Activated CD4-positive, CD25-positive, alpha-beta regulatory T cell treated with anti-CD3 and anti-CD28 coated beads, Interleukin-2, amount 50 U/mL, for 72 hours (primary cell): ENCODE measurements at places on chromosomes 7 and 10.
A peak's percentile ranks its signal among the peaks of the same experiment; 100 is the strongest.

DNA sequence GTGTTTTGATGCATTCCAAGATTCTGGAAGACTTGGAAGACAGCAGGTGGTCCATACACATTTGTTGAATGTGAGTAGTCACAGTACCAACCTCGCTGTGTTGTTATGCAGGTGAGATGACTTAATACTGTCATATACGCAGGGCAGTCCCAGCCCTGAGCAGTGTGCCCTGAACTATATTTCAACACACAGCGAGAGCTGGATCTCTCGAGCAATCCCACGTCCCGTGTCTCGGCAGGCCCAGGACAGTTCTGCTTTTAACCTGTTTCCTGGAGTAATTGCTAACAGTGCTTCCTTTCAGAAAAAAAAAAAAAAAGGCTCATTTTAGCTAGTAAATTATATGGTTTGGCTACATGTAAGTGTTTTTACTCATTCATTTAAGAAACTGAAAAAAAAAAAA lies 179.7 kb downstream of the PRKCQ start:
- no peak for DNase-seq

GRCh38 chr10:128973221-128973620 lies 493.8 kb upstream of the MGMT start:
- DNase-seq = no peak

DNA sequence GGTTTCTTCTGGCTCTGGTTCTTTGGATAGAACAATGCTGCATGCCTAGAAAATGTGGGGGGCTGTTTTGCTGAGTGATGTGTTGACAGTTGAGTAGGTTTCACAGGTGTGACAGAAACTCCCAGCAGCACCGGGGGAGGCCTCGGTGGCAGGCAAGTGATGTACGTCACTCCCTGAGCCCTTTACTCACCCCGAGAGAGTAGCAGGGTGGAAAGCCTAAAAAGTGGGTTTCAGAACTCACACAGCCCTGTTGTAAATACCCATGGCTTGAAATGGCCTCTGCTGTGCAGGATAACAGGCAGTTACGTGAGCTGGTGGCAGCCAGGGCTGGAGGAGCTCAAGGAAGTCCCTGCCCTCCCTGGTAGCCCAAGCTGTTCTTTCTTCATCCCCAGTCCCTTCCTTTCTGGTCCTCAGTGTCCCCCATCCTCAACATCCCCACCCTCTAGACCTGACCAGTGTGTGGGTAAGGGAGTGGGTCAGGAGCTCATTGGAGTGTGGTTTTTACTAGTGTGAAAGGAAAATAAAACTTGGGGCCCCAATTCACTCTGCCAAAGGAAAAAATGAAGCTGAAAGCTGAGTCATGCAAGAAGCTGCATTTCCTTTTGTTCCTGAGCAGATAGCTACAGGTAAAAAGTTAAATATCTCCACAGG lies 258.1 kb downstream of the STK31 start:
- DNase-seq = no peak

DNA sequence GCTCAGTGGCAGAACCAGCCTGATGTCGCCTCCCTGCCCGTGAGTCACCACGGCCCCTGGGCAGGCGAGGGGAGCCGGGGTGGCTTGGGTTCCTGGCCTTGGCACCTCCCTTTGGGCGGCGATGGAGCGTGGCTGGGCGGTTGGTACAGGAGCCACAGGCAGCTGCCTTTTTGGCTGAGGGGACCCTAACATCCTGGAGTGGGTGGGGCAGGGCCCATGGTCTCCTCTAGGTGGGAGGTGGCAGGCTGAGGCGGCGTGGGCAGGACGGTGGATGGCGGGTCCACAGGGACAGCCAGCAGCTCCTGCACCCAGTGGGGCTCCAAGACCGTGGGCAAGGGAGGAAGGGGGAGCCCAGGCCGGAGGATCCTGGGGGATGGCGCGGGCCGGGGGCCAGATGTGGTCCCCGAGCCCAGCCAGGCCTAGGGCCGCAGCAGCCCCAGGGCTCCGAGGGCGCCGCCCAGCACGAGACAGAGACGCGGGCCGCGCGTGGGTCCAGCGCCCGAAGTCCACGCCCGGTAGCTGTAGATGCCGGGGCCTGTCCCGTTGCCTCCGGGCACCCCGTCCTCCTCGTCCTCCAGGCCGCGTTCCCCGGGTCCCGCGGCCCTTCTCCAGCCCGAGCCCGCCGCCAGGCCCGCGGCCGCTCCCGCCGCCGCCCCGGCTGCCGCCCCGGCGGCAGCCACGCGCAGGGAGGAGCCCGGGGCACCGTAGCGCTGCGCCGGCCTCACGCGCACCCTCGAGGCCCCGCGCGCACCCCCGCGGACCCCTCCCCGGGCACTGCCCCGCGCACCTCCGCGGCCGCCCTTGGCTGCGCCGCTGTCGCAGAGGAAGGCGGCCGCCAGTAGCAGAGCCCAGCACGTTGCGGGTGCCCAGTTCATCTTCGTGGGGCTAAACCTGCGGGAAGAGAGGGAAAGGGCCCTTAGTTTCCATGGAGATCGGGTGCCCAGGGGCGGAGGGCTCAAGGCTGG lies 1.3 kb downstream of the SPRN start:
- no peak for DNase-seq

GRCh38 chr10:131556061-131556896 lies 244.8 kb upstream of the TCERG1L start:
- DNase-seq = no peak

- no peak for DNase-seq
Measured at GRCh38 chr7:99944497-99945070, 15.2 kb upstream of the GJC3 start.

GRCh38 chr10:82402906-82403401 lies 528.0 kb downstream of the NRG3 start:
- DNase-seq = no peak

DNA sequence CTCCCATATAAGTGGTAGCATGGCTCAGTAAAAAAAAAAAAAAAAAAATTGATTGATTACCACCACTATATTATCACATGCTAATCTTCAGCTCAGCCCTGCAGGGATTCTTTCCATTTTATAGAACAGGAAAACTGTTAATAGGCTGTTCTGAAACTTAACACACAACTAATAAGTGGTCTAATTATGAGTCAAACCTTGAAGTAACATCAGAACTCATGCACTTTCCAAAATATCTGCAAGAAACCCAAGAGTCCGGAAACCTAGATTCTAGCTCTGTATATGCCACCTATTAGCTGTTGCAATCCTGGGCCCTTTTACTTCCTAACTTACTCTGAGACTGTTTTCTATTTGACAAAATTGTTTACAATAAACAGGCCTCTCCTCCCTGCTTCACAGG lies 23.9 kb downstream of the SEM1 start:
- DNase-seq = no peak

DNA sequence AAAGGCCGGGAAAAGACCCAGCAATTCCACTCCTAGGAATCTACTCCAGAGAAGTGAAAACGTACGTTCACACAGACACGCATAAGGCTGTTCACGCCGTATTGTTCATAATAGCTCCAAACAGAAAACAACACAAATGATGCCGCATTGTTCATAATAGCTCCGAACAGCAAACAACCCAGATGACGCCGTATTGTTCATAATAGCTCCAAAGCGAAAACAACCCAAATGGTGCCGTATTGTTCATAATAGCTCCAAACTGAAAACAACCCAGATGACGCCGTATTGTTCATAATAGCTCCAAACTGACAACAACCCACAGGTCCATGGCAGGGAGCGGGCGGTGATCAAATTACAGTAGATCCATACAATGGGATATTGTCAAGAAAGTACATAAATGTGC lies 85.2 kb upstream of the DNAAF5 start:
- DNase-seq = no peak

DNA sequence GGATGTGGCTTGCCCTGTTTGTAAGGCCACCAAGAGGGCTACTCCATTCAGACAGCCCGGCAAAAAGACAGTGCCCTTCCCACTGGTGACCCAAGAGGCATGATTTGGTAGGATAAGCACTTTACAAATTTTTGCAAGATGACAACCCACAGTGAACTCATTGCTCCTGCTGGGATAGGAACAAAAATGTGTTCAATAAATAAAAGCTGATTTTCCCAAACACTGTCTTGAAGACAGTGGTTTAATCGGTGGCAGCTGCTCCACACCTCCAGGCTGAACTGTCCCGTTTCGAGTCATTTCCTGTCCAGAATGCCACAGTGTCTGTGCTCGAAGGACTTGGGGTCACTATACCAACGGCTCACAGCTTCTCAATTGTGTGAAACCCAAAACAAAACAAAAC lies 45.1 kb upstream of the NPTX2 start:
- no peak for DNase-seq

DNA sequence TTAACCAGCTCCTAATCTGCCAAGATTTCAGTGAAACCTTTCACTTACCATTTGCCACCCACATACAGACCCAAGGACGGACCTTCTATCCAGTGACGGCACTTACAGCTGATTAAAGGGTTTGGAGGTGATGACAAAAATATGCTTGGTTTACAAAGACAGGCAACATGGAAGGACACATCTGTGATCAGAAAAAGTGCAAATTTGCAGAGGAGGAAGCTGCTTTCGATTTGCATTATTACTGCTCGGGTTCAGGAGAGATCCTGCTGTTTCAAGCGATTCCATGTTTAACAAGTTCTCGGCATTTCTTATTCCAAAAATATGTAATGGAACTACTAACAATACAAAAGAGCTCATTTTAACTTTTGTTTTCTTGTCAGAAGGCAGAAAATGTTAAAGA lies 109.0 kb downstream of the JAZF1 start:
- no peak for DNase-seq

- DNase-seq = no peak
Measured at GRCh38 chr10:10499839-10500238, 517.8 kb upstream of the CELF2 start.

GRCh38 chr7:141147482-141147881 lies 73.6 kb downstream of the TMEM178B start:
- DNase-seq = no peak

- no peak for DNase-seq
Measured at GRCh38 chr7:2237109-2237602, 4.4 kb upstream of the MAD1L1 start.

DNA sequence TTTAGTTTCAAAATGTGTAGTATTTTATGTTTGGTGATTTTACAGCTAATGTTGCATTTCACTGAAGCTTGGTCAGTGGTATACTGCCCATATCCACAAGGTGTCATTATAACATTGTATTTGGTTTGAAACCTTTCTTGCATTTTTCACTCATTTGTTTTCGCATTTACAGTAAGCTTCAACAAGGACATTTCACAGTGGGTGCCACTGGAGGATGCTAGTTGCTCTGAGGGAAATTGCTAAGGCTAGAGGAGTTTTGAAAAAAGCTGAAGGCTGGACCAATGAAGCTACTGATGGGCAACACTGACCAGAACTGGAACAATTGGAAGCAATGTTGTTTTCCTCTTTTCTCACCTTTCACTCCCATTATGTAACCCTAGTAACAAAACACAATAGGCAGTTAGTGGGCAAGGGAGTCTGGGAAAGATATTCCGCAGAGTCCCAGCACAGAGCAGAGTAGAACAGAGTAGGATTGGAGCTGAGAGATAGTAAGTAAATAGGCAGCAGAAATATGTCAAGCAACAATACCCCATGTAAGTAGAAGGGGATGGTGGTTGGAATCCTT lies 23.6 kb upstream of the SRI start:
- DNase-seq = no peak

- DNase-seq = no peak
Measured at GRCh38 chr10:58773944-58774343, 261.3 kb downstream of the BICC1 start.

DNA sequence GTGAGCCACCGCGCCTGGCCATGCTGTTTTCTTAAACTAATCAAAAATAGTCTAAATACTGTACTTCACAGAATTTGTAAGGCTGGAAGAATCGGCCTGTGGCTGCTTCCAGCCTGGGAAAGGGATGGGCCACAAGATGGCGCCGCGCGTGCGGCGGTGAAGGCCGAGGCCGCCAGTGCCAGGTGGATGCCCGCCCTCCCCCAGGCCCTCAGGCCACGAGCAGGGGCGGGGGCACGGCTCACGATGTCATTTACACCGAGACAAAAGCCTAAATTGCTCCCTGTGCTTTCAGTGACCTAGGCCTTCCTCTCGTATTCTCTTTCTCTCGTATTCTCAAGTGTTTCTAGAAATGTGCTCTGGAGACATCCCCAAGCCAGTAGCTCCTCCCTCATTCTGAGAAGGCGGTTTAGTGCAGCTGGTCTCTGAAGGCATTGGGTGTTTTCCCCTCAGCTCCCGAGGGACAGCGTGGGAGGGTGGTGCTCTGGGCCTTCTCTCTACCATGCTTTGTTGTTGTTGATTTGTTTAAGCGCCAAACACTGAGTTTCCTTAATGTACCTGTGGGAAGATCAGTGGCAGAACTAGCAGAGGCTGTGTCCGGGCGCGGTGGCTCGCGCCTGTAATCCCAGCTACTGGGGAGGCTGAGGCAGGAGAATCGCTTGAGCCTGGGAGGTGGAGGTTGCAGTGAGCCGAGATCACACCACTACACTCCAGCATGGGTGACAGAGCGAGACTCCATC lies 68.4 kb downstream of the CDC123 start:
- peak; percentile 77 for DNase-seq

DNA sequence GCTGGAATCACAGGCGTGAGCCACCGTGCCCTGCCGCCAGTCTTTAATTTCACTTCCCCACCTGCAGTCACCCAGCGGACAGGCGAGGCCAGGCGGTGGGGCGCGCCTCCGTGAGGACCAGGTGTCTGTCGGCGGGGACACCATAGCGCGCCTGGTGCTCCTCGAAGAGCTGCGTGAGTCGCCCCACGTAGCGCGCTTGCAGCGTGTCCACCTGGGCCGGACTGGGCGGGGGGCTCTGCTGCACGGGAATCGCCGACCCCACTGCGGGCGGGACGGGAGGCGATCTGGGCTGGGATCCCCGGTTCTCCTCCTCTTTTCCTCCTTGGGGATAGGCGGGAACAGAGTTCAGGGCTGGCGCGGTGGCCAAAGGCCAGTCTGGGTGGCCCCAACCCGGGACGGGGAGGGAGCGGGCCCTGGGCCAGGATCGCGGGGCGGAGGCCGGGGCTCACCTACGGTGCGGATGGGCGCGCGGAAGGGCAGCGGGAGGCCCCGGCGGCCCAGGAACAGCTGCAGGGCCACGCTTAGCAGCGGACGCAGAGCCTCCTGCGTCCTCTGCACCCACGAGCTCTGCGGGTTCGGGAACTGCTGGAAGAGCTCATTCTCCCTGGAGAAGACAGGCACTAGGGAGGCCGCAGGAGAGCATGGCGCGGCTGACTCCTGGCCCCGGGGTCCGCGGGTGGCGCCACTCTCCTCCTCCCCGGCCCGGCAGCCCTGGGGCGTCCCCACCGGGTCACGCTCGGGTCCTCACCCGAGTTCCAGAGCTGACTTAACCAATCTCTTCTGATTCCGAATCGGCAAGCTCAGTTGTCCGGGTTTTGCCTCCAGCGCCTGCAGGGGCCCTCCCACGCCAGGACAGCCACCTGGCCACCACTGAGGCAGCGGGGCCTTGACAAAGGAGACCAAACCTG lies 1.1 kb upstream of the MOGAT3 start:
- no peak for DNase-seq

GRCh38 chr10:6721964-6722615 lies 142.0 kb upstream of the PRKCQ start:
- DNase-seq = no peak

- no peak for DNase-seq
Measured at GRCh38 chr10:57786331-57786730, 481.4 kb downstream of the IPMK start.

- no peak for DNase-seq
Measured at GRCh38 chr10:84374455-84374854, 46.1 kb downstream of the CCSER2 start.

DNA sequence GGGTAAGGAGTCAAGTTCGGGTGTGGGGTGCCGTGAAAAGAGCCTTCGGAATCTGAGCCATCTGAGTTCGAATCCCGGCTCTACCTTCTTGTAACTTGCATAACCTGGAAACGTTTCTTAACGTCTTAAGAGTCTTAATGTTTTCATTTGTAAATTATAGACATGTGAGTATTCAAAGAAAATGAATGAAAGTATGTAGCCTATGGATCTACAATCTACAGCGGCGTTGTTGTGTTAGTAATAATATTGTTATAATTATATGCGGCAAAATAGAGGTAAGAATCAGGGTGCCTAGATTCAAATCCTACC lies 559 bp downstream of the VTI1A start:
- no peak for DNase-seq
